ENCODE measurements at places on chromosomes 12 and 14.

- DNase-seq = no peak
Observed at GRCh38 chr12:90974286-90974685, 19.3 kb upstream of the CCER1 start.

GRCh38 chr12:106113824-106114446 is 24.8 kb downstream of the NUAK1 start:
- DNase-seq = no peak

DNA sequence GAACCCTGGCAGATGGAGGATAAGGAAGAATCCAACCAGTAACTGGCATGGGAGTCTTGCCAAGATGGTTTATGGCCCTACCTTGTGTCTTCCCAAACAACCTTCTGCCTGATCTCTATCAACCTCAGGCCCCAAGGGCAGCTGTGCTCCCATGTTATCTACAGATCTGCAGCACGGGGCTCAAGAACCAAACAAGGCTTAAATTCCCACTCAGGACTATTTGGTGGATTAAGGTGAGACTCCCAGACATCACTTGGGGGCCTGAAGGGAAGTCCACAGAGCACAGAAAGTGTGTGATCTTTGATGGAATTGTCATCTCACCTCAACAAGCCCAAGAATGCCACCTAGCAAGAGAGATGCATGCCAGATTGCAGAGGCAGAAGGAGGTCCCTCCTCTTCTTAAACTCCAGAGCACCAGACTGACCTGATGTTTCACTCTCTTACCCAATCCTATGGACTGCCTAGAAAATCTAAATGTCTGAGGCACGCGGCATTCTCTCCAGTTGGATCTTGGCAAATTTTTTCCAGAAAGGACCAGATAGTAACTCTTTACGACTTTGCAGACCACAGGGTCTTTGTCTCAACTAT is 759.5 kb upstream of the TBX3 start:
- no peak for DNase-seq

- DNase-seq = no peak
Observed at GRCh38 chr14:32513571-32514009, 184.5 kb downstream of the AKAP6 start.

GRCh38 chr14:88983755-88984154 is 159.3 kb downstream of the TTC8 start:
- peak; percentile 86 for DNase-seq

GRCh38 chr14:31371646-31372045 is 48.7 kb downstream of the HEATR5A start:
- no peak for DNase-seq

DNA sequence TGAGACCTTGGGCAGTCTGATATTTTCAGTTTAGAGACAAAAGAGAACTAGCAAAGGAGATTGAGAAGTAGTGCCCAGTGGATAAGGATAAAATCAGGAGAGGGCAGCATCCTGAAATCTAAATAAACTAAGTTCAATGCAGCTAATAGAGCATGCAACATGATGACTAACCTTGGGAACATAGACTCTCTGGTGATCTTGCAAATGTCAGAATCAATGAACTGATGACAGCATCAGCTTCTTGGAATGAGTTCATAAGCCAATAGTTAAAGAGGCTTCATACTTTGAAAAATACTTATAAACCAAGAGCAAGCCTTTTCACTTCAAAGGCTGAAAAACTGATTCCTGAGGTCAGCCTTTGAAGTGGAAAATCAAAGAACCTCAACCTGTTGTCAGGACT is 8.2 kb downstream of the TAS2R19 start:
- no peak for DNase-seq

GRCh38 chr12:47750229-47750798 is 8.4 kb downstream of the RAPGEF3 start:
- DNase-seq = no peak

DNA sequence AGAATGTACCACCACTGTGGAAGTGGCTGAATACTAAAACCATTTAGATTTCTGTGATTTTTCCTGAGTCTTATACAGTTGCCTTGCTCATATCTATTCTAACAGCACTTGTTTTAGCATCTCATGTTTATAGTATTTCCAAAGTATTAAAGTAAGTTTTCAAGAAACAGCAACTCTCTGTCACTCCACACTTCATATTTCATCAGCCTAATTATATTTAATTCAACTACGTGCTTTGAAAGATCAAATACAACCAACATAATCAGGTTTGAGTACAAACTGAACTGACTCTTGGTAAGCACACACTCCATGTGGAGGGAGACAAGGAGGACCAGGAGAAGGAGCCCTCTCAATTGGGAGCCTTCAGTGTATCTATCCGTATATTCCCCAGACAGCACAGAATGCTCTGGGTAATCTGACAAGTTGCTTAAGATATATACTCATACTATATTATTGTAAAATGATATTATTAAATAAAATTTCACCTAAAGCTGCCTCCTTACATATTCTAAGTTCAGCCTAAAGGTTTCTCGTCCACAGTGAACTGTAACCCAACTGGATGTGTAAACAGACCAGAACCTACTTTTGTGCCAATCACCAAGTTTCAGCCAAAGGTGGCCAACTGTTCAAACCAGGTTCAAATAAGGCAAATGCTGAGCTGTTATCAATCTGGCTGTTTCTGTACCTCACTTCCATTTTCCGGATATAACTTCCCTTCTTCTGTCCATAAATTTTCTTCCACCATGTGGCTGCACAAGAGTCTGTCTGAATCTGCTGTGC is 105.0 kb upstream of the RASSF8 start:
- no peak for DNase-seq

- peak; percentile 36 for DNase-seq
Observed at GRCh38 chr12:114760151-114760877, 76.3 kb upstream of the TBX3 start.

DNA sequence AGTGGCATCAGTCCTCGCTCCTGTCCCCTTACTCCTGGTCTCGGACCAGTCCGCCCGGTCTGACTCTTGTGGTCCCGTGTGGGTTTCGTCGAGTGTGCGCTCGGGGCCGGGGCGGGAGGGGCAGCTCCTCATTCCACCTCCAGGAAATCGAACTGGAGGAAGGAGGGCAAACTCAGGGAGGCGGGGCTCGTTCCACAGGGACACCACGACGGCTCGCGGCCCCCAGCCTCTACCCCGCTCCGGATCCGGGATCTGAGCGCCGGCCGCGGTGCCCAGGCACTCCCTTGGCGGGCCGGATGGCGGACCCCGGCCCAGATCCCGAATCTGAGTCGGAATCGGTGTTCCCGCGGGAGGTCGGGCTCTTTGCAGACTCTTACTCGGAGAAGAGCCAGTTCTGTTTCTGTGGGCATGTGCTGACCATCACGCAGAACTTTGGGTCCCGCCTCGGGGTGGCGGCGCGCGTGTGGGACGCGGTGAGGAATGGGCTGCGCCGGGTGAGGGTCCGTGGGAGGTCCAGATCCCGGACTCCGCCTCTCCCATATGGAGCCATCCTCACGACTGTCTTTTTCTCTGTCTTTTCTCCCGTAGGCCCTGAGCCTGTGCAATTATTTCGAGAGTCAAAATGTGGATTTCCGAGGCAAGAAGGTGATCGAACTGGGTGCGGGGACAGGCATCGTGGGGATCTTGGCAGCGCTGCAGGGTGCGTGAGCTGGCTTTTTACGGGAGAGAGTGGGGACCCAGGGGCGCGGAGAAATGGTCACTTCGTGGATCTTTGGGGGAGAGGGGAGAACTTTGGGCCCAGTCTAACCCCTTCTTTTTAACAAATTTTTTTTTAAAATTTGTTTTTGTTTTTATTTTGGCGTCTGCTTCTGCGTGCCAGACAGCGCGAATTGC is at the start of gene EEF1AKMT3:
EEF1AKMT3 (plus strand) TSS at position 186 of the 894 bp plus-strand sequence; CDS start at position 297, 111 bp downstream.
- DNase-seq = peak; percentile 68
